ENCODE measurements at places on chromosomes 6 and 20. TPM values are rescaled to one million over a fixed set of nuclear protein-coding genes. Genes with fewer than 3 reads are reported as not detected.

Gene C6orf163
- total RNA-seq, result 1.4 TPM

Gene TXLNB
- total RNA-seq, result 0.21 TPM

Gene SRMS
- total RNA-seq, result not detected

Gene SALL4
- total RNA-seq, result 0.08 TPM

Gene CTAGE9
- total RNA-seq, result not detected

Gene CLPSL1
- not detected for total RNA-seq

Gene RCAN2
- not detected for total RNA-seq

Gene RBBP8NL
- not detected for total RNA-seq

Gene RSPH4A
- total RNA-seq, result 0.13 TPM

Gene CST5
- total RNA-seq, result not detected

Gene SLC26A8
- not detected for total RNA-seq

Gene BTNL2
- total RNA-seq, result 0.26 TPM

Gene CST3
- 114 TPM for total RNA-seq

Gene MYLK4
- total RNA-seq, result 0.05 TPM

Gene HLA-DQB2
- total RNA-seq, result 27.1 TPM

Gene LBP
- total RNA-seq, result 0.10 TPM

Gene BPIFB2
- total RNA-seq, result not detected

Gene NNAT
- total RNA-seq, result not detected

Gene DSN1
- 14.9 TPM for total RNA-seq

Gene TRAPPC3L
- total RNA-seq, result not detected

Gene F13A1
- total RNA-seq, result 1.6 TPM

Gene GMPR
- total RNA-seq, result 1.1 TPM

Gene RAB44
- total RNA-seq, result 0.05 TPM

Gene EFCAB8
- 0.18 TPM for total RNA-seq

Gene POU5F1
- 3.7 TPM for total RNA-seq

Gene ADGB
- not detected for total RNA-seq

Gene IRAK1BP1
- total RNA-seq, result 4.3 TPM

Gene VSX1
- total RNA-seq, result not detected

Gene FHL5
- total RNA-seq, result not detected

Gene MAP7
- total RNA-seq, result 0.21 TPM

Gene DEFB124
- total RNA-seq, result not detected

Gene ZNF311
- not detected for total RNA-seq

Gene TNFRSF6B
- total RNA-seq, result not detected

Gene TM9SF4
- total RNA-seq, result 29.5 TPM

Gene HLA-C
- total RNA-seq, result 1,087 TPM

Gene TMEM200A
- total RNA-seq, result 9.0 TPM

Gene SYNE1
- total RNA-seq, result 19.9 TPM

Gene SYTL3
- 8.4 TPM for total RNA-seq

Data from GM12878 (cell line).